ENCODE measurements at places on chromosomes 3 and 15. TPM values are rescaled to one million over a fixed set of nuclear protein-coding genes. Genes with fewer than 3 reads are reported as not detected.

The PLA2G4D gene
- not detected for polyA plus RNA-seq

The RAD51 gene
- 0.33 TPM for polyA plus RNA-seq

The MNS1 gene
- 3.1 TPM for polyA plus RNA-seq

The SERINC4 gene
- 0.88 TPM for polyA plus RNA-seq

The KPNA1 gene
- polyA plus RNA-seq = 11.6 TPM

The ULK4 gene
- polyA plus RNA-seq = 4.8 TPM

The HRG gene
- polyA plus RNA-seq = not detected

The CDC25A gene
- 0.08 TPM for polyA plus RNA-seq

DNA sequence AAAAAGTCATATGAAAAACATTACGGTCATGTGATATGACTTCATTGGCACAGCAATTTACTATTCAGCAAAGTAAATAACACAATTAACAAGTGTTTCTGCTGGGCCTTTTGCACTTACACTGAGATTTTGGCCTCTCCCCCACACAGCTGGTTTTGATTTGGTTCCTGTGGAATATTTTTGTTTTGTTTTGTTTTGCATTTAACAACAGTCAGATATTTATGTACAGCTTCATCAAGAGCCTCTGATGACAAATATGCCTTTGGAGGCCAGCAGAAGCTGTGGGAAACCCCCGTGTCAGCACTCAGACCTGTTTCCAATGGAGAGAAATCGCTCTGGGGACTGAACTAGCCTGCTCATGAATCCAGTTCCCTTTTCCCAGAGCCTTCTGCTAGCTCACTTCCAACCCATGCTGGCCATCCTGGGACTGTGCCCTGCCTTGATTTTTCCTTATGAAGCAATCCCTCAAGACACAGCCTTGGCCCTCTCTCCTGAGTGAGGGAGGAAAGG, 161.9 kb downstream of the ATG7 start:
- peak; percentile 73 for DNase-seq

- no peak for DNase-seq
These were observed 88.8 kb upstream of the PLXND1 start for GRCh38 chr3:129695230-129695629.

- DNase-seq = no peak
These were observed 60.1 kb upstream of the ACTC1 start for GRCh38 chr15:34855413-34855812.

DNA sequence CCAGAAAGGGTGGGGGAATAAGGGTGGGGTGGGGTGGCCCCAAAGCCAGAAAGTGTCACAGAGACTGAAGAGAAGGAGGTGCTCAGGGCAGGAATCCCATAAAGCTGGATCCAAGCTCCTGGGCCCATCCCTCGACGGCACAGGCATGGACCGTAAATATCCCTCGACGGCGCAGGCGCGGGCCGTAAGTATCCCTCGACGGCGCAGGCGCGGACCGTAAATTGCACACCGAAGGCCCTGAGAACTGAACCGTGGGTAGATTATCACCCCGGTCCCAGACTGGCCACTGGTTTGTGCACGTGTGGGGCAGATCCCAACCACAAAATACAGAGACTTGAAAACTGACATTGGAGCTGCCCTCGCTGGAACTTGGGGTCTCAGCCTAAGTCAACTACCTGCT, 41.3 kb upstream of the MUC4 start:
- no peak for DNase-seq

- no peak for DNase-seq
These were observed 930.7 kb downstream of the MCTP2 start for GRCh38 chr15:95162069-95162468.

GRCh38 chr3:169218314-169218983, 445.1 kb downstream of the MECOM start:
- no peak for DNase-seq

DNA sequence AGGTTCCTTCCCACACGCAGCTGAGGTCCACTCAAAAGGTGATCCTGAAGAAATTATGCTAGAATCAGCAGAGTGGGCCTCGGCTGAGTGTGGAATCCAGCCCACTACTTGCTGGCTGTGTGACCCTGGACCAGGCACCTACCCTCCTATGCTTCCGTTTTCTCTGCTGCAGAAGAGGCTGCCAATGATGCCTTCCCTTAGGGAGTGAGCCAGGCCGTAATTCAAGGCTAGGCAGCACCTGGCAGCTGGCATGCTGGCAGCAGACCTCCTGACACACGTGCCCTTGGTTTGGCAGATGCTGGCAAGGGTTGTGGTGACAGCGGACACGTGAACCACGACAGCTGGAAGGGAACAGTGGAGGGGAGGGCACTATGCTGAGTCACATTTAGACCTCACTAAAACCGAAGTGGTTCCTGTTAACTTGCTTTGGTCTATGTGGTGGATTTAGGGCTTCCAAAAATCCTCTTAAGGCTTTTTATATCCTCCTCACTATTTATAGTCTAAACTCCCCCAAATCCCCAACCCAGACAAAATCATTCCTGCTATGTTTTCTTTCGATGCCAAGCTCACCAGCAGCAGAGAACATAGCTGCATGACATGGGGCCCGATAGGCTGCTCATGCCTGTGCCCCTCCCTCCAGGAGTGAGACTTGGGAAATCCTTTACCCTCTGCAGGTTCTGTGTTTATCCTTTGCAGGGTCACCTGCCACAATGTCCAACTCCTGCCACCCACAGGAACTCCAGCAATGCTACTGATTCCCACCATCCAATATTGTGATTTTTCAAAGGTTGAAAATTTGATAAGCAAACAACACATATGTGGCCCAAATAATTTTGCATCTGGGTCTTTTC, 10.6 kb upstream of the PCSK6 start:
- DNase-seq = no peak

DNA sequence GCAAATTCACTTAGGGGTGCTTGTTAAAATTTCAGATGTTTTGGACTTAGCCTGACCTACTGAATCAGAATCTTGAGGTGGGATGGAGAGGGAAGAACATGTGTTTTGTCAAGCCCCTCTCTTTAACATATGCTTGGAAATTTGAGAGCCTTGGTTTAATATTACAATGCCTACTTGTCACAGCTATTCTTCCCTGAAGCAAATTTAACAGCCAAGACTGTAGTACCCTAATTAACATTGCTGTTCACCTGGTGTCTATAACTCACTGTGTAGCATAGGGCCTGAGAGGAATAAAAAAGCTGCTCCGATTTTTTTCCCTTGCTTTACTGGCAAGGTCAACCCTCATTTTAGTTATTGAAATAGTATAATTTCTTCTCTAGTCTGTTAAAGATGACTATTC, 880.1 kb downstream of the CADM2 start:
- no peak for DNase-seq

DNA sequence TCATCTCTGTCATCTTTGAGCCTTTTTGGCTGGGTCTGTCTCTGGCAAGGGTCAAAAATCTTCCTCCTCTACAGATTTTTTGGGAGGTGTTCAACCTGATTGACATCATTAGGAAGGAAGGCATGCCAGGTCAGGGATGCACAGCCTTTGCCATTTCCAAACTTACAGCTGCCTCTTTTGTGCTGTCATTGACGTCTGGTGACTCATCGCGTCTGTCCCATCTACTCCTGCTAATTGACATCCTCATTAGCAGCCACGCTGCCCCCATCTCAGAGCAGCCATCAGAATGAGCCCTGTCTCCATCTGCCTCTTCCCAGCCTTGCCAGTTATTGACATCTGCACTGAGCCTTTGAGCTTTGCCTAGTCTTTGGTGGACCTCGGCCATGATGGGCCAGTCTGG, 53.0 kb downstream of the PDIA5 start:
- peak; percentile 38 for DNase-seq

GRCh38 chr15:74827614-74828013, 1.2 kb downstream of the CPLX3 start:
- no peak for DNase-seq

DNA sequence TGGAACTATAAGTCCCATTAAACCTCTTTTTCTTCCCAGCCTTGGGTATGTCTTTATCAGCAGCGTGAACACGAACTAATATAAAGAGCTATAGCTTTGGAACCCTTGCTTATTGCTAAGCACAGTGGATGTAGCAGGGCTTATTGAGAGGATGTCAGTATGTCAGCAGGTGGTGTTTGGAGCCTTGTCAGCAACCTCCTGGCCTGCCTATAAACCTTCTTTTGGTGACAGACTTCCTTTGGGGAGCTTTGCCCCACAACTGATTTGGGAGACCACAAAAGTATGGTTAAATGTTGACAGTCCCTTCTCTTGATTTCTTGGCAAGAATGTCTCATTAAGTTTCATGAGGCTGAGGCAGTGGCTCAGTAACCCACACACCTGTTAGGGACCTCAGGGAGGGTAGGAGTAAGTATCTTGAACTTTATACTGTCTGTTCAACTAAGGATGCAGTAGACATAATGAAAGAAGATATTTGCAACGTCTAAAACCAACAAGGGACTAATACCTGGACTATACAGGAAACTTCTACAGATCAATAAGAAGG, 14.8 kb downstream of the CCNDBP1 start:
- no peak for DNase-seq

- DNase-seq = no peak
These were observed 686 bp downstream of the MYRIP start for GRCh38 chr3:39809995-39810595.

GRCh38 chr3:186949281-186949982, 19.1 kb downstream of the ST6GAL1 start:
- no peak for DNase-seq

GRCh38 chr15:101070502-101071273, 151.5 kb downstream of the LRRK1 start:
- peak; percentile 69 for DNase-seq

GRCh38 chr3:79113876-79114275, 653.9 kb downstream of the ROBO1 start:
- DNase-seq = no peak

DNA sequence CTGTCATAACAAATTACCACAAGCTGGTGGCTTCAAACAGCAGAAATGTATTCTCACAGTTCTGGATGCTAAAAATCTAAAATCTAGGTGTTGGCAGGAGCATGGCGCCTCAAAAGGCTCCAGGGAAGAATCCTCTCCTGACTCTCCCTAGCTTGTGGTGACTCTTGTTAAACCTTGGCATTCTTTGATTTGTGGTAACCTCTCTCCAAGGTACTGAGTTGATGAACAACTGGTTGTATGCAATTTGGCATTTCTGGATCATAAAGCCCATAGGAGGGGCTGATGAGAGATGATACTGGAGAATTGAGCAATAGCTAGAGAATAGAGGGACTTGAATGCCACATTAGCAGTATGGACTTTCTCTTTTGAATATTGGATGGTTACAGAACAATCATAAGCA, 821.8 kb downstream of the TBL1XR1 start:
- DNase-seq = no peak

DNA sequence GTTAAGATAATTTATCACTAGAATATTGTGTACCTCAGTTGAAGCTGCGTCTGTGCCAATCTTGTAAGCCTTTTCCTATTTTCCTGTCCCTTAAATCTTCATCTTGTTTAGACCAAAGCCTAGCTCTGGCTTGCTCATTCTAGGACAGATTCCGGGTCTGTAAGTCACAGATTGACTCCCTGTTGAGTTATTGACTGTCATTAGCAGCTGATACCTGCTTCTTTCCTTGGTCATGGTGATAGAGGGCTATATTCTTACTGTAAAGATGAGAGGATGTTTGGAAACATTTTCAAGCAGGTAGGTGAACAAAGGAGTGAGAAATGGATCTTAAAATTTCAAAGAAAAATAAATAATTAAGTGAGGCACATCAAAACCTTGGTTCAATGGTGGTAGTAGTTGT, 200.2 kb downstream of the KCNH8 start:
- no peak for DNase-seq

- DNase-seq = no peak
These were observed 50.9 kb downstream of the PRICKLE2 start for GRCh38 chr3:64174328-64174727.

GRCh38 chr3:23481616-23482278, 278.6 kb downstream of the UBE2E2 start:
- no peak for DNase-seq

DNA sequence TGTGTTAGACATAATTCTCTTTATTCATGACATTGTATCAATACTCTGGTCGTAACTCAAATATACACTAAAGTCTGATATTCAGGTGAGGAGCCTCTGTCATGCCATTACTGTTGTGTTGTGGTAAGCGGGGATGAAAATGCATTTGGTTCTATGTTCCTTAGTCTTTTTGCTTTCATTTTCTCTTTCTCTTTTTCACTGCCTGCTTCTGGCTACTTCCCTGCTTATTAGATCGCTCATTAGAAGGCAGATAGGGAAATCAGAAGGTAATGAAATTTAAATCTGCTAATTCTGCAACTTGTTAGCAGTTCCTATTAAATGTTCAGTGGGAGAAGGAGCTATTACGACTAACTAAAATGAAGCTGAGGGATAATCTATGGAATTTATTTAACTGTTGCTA, 345.0 kb downstream of the GRM7 start:
- DNase-seq = no peak

GRCh38 chr3:108527109-108527508, 16.7 kb upstream of the MYH15 start:
- no peak for DNase-seq

Data from aorta (tissue), 5 donors.